ENCODE measurements at places on chromosomes 11 and 22. TPM values are rescaled to one million over a fixed set of nuclear protein-coding genes. Genes with fewer than 3 reads are reported as not detected.

OR8D4 gene
- not detected for total RNA-seq

CCDC117 gene
- 13.2 TPM for total RNA-seq

OR51B4 gene
- total RNA-seq, result not detected

ARHGAP20 gene
- total RNA-seq, result 0.27 TPM

USP2 gene
- 173 TPM for total RNA-seq

NAALADL1 gene
- total RNA-seq, result 5.3 TPM

CD248 gene
- 11.1 TPM for total RNA-seq

CCDC34 gene
- total RNA-seq, result 9.8 TPM

ACTN3 gene
- not detected for total RNA-seq

CTSF gene
- 64.5 TPM for total RNA-seq

PLAAT5 gene
- total RNA-seq, result 1.5 TPM

BAIAP2L2 gene
- 0.15 TPM for total RNA-seq

RAG2 gene
- total RNA-seq, result not detected

ACCS gene
- 8.2 TPM for total RNA-seq

NAALAD2 gene
- 1.8 TPM for total RNA-seq

C1QTNF4 gene
- total RNA-seq, result not detected
